ENCODE measurements at places on chromosomes 13 and 19.
A peak's percentile ranks its signal among the peaks of the same experiment; 100 is the strongest.

DNA sequence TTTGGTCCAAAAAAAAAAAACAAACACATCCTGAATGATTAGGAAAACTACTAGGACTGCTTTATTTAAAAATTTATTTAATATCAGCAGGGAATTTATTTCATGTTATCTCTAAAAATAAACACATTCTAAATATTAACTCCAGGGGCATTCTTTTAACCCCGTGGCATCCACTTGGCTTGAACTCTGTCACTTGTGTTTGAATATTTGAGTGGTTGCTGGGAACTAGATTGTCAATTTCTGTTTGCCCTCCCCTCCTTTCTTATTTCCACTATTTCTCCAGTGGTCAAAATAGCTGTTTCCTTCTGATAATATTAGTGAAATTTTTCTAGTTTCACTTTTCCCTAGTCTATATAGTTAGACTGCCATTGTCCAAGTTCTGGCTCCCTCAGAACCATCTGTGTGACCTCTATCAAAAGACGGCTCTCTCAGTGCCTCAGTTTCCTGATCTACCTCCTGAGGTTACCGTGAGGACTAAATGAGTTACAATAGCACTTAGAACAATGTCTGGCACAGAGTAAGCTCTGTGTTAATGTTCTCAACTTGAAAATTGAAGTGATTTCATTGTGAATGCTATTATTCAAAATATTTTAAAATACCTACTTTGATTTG, 107.3 kb downstream of the FGF14 start:
- no peak for DNase-seq

DNA sequence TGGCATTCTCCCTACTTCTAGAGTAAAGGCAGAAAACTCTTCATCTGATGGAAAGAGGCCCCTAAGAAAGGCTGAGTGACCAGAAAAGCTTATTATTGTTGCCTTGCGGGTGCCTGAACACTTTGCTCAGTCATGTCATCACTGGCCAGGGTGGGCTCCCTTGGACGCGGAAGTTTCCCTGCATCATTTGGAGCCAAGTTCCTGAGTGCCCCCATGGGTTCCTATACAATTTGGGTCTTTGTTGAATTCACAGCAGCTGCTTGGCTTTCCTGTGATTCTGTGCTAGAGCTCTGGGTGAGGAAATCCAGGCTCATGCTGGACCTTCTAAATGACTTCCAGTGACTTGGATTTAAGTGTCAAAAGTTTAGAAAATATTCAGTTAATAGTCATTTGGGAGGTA, 232.9 kb downstream of the LHFPL6 start:
- DNase-seq, result no peak

DNA sequence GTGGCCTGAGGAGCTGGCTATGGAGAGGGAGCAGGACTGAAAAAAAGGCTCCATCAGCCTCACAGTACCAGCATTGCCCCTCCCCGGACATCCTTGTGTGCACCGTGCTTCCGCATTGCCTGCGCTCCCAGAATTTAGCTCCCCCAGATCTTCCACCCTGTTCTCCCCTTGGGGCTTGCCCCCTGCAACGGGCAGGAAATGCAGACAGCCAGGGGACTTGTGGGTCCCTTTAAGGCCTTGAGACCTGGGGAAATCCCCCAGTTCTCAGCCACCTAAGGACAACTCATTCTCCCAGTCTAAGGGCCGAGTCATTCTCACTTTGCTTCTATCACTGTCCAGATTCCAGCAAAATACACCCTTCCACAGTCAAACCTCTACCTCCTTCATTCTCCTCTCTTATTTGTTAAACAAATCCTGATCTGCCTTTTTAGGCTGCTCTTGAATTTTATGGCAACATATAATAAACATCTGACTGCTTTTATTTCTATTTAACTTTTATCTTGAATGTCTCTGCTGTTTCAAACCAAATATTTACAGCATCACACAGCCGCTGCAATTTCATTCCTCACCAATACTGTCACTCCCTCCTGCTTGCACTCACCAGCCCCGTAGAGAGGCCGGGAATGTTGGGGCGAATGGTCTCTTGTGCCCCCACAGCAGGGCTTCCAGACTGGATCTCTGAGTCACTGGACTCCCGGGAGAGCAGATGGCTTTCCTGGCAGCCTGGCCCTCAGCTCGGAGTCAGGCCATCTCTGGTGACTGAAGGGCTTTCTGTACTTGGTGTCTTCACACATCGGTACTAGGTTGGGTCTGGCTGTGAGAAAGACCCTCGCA, 221.9 kb downstream of the TSHZ3 start:
- DNase-seq, result peak; percentile 93

- no peak for DNase-seq
Measured at GRCh38 chr13:49586717-49587116, 1.4 kb upstream of the RCBTB1 start.

DNA sequence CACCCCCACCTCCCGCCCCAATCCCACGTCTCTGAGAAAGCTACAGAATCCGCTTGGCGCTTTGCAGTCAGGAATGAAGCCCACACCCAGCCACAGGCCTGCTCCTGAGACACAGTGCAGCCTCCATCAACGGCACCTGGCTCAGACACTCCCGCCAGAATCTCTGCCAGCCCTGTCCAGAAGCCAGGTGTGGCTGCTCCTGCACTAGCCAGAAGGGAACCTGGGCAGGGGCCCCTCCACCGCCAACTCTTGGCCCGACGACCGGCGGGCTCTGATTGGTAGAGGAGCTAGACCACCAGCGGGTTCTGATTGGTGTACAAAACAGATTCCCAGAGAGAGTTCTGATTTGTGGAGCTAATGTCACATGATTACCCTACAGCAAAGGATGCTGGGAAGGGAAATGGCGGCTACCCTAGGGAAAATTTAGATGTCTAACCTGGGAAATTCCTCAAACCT, 2.9 kb upstream of the PPP6R1 start:
- no peak for DNase-seq

DNA sequence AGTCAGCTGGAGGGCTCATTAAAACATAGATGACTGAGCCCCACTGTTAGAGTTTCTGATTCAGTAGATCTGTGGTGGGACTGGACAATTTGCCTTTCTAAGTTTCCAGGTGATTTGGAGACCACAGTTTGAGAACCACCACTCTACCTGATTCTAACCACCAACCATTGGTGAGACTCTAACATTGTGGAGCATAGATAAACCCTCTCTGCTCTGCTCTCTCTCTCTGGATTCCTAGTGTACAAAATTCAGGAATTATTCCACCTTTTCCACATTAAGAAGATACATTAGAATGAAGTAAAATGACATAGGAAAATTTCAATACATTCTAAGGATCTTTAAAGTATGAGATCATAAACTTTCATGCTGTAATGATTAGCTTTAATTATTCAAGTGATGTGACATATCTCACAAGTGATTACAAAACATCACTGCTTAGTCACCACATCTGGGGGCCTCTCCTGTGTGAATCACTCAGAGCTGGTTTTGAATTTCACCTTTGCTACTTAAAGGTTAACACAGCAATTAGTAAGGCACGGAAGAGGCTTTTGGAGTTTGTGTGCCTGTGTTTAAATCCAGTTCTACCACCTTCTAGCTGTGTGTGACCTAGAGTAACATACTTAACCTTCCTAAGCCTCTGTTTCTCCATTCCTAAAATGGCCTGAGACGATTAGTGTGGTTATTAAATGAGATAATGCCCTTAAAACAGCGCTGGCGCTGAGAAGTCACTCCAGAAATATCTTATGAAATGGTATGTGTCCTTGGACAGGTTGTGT, 78.5 kb upstream of the NBEA start:
- DNase-seq, result peak; percentile 55

GRCh38 chr13:22111152-22111783, 440.4 kb downstream of the FGF9 start:
- DNase-seq, result no peak

GRCh38 chr13:28161370-28161769, 23.0 kb downstream of the PAN3 start:
- no peak for DNase-seq

DNA sequence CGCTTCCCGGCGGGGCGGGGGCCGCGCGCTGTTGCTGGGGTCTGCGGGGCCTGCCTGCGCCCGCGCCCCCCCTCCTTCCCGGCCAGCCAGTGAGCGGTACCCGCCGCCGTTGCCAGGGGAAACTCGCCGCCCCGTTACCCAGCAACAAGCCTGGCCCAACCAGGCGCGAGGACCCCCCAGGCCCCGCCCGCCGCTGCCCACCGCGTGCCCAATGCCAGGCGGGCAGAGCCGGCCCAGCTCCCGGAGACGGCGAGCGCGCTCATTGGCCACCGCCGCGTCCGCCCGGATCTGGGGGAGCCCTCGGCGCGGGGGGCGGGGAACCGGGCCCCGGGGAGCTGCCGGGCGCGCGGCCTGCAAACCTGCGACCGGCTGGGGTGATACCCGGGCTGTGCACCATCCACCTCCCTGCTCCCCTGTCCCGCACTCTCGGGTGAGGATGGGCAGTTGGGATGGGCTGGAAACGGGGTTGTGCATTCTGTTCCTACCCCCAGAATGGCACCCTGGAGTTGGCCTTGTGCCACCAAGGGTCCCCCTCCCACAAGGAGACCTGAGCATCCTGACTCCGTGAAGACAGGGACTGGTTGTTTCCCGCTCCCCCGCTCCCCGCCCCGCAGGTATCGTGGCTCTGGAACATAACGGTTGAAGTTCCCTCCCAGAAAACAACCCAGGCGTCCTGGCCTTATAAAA, 8.8 kb upstream of the BBC3 start:
- no peak for DNase-seq

GRCh38 chr19:42532891-42533290, 4.6 kb upstream of the CEACAM1 start:
- no peak for DNase-seq

- no peak for DNase-seq
Measured at GRCh38 chr13:74040200-74040599, 94.0 kb downstream of the KLF12 start.

All from astrocyte of the cerebellum (primary cell).